ENCODE measurements at places on chromosomes 5 and 9. TPM values are rescaled to one million over a fixed set of nuclear protein-coding genes. Genes with fewer than 3 reads are reported as not detected.

DNA sequence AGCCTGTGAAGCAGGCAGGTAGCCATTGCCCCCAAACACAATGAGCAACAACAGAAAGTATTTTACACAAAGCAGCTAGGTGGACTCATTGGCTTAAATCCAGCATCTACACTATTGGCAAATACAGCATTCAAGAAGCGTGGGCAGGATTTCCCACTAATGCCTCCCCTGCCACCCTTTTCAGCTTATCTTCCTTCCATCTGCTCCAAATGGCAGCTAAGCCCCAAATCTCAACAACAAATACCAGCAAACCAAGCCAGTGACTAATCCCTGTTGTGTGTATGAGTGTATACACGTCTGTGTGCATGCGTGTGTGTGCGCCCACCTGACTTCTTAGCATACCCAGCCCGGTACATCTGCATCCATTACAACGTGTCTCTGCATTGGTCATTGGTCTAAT lies 151.2 kb upstream of the WWC1 start:
- no peak for DNase-seq

GRCh38 chr9:112844771-112845542 lies 45.7 kb downstream of the SLC46A2 start:
- DNase-seq: peak; percentile 81

The INSL6 gene
- not detected for total RNA-seq

DNA sequence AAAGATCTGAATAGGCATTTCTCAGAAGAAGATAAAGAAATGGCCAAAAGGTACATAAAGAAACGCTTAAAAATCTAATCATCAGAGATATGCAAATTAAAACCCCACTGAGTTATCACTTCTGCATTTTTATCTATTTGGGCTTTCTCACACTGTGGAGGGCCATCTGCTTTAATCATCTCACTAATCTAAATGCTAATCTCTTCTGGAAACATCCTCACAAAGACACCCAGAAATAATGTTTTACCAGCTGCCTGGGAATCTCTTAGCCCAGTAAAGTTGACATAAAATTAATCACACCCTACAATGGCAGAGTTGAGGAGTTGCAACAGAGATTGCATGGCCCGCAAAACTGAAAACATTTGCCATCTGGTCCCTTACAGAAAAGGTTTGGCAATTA lies 407.9 kb upstream of the CYLC2 start:
- DNase-seq: no peak

GRCh38 chr5:154190595-154191304 lies at the start of gene GALNT10:
GALNT10 (plus strand) TSS chr5:154190733; CDS start chr5:154190867, 134 bp downstream.
- peak; percentile 37 for DNase-seq

The UAP1L1 gene
- total RNA-seq: 22.5 TPM

GRCh38 chr9:69885931-69886330 lies 65.3 kb downstream of the CFAP95 start:
- no peak for DNase-seq

DNA sequence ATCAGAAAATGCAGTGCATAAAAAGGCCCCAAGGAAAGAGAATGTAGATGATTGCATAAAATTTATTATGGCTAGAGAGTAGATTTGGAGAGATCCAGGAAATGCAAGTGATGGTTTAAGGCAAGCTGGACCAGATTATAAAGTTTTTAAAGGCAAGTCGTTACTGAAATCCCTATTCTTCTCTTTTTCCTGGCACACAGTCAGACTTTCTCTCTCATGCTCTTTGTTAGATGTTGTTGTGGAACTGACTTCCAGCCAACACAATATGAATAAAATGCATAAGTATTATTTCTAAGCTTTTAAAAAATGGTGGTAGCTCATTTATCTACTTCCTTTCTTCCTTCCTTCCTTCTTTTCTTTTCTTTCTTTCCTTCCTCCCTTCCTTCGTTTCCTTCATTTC lies 1085.4 kb upstream of the CDH6 start:
- DNase-seq: no peak

GRCh38 chr5:139046551-139046950 lies 151.6 kb downstream of the SIL1 start:
- no peak for DNase-seq
